ENCODE measurements at places on chromosomes 6 and 20. TPM values are rescaled to one million over a fixed set of nuclear protein-coding genes. Genes with fewer than 3 reads are reported as not detected.

SPTLC3 gene
- 25.0 TPM for total RNA-seq

COL9A1 gene
- not detected for total RNA-seq

FNDC1 gene
- 0.68 TPM for total RNA-seq

GRCh38 chr6:39357998-39358686, 35.6 kb upstream of the KCNK16 start:
- no peak overlapping the region for H3K4me3 ChIP-seq
- no peaks in the 10 kb centered on the region for H3K27me3 ChIP-seq
- H3K4me1 ChIP-seq = peaks cover 5% of the 10 kb centered on the region
- no peak overlapping the region for H3K27ac ChIP-seq
- no peaks in the 10 kb centered on the region for H3K36me3 ChIP-seq
- DNase-seq = peak; percentile 69

- no peaks in the 10 kb centered on the region for H3K36me3 ChIP-seq
- no peak for DNase-seq
- no peaks in the 10 kb centered on the region for H3K27me3 ChIP-seq
These were observed 164.1 kb upstream of the JAG1 start for GRCh38 chr20:10837901-10838300.
